Activated naive CD8-positive, alpha-beta T cell treated with anti-CD3 and anti-CD28 coated beads for 36 hours (primary cell): ENCODE measurements at places on chromosomes 11 and 22.

GRCh38 chr11:33396361-33396760, 139.2 kb downstream of the HIPK3 start:
- DNase-seq = no peak

- DNase-seq = no peak
These were observed 127.5 kb upstream of the ANO1 start for GRCh38 chr11:69950621-69951020.

DNA sequence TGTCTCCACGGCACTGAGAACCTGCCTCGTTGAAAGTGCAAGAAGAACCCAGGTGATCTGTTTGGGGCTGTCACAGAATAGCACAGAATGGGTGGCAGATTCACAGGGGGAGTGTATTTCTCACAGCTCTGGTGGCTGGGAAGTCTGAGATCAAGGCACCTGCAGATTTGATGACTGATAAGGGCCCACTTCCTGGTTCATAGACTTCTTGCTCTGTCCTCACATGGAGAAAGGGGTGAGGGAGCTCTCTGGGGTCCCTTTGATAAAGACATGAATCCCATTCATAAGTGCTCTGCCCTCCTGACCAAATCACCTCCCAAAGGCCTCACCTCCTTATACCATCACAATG, 198.5 kb upstream of the SORL1-AS1 start:
- no peak for DNase-seq

- no peak for DNase-seq
These were observed 125.1 kb downstream of the TIMP3 start for GRCh38 chr22:32926600-32926999.

DNA sequence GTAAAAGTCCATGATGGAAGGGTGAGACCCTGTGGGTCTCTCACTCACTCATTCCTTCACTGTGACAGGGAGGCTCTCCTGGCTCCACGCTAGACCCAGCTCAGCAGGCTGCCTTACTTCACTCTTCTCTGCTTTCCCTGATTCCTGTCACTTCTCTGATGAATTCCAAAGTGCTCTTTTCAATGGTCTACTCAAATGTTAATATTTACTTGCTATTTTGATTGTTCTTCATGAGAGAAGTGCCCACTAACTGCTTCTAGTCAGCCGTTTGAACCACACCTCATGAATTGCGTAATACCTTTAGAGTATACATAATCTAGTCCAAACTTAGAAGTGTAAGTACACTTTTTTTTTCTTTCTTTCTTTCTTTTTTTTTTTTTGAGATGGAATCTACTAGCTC, 1350.2 kb upstream of the RAG2 start:
- DNase-seq = no peak

DNA sequence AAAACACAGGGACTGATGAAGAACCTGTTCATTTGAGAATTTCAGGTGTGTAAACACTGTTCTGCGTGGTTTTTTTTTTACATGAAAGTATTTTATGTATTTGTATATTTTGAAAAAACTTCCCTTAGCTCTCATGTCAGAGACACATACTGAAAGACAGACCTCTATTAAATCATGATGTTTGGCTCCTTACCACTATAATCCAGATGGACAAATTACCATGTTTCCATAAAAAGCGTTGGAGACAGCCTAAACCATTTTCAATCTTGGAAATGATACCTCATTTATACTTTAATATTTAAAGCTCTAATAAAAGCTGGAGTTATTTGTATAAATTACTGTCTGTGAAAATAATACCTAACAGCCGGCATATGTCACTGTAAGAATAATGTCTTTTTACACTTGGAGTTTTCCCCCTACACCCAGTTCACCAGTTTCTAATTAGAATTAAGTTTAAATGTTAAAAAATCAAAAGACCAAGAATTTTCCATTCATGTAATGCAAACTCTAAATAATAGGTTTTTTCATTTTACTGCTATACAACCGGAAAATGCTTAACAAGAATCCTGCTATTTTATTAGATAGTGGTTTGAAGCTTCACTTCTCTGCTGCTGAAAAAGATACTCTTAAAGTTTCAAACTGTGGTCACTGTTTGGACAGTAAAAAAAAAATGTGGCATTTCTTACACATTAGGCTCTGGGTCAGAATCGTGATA, 30.8 kb downstream of the APLP2 start:
- no peak for DNase-seq

- DNase-seq = peak; percentile 37
These were observed 198.2 kb downstream of the SWAP70 start for GRCh38 chr11:9861860-9862725.

GRCh38 chr22:37696657-37697537, at the start of gene TRIOBP:
TSS of gene TRIOBP (plus strand) at chr22:37697048. CDS start at chr22:37701366, 4,318 bp downstream.
- DNase-seq = peak; percentile 94

GRCh38 chr22:24996420-24996952, 44.0 kb downstream of the KIAA1671 start:
- DNase-seq = no peak

GRCh38 chr11:6413791-6414201, 5.1 kb downstream of the APBB1 start:
- DNase-seq = peak; percentile 72

DNA sequence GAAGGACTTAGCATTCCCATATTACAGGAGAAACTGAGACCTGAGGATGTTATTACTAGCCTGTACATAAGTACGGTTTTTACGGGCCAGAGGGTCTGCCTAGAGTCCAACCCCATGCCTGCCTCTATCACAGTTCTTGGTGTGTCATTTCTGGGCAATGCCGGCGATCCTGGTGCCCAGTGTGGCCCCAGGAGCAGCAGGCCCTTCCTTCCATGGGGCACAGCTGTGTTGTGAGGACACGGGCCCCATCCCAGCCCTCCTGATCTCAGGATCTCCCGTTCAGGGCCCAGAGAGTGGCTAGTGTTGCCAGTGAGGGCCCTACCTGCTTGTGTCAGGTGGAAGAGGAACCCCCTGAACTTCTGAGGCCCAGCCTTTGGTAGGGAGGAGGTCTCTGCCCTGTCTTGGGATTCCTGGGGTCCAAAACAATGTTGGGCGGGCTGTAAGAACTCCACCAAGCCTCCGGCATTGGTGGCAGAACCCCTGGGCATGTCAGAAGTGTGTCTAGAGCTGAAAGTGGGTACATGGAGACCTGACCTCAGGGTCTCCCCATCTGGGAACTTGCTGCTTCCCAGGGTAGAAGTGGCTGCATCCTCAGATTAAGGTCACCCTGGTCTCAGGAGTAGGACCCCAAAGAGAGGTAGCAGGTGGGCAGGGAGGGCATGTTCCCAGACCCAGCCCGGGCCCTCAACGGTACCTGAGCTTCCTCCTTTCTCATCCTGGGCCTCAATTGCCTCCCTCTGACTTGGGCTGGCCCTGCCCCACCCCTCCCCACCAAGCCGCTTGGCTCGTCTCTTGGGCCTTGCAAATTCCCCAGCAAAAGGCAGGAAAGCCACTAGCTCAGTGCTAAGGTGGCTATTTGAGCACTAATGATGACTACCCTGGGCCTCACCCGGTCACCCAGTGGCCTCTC, 74.6 kb upstream of the KCNQ1OT1 start:
- no peak for DNase-seq

DNA sequence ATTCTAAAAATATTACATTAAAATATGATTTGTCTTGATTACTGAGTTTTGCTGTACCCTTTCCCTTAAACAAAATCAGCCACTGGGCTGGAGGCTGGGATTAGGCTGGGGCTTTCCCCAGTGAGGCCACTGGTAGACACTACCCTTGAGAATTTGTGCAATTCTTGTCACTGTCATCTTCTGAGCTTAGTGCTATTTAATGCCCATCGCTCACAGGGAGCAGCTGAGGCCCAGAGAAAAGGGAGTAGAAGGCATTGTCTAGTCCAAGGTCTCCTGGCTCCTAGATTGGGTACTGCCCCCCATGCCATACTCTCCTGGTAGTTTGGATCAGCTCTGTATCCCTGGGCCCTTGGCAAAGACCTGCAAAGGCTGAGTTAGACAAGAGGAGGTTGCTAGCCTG, 6.7 kb downstream of the CHRM1 start:
- DNase-seq = no peak

GRCh38 chr11:33214767-33215166, 42.4 kb upstream of the HIPK3 start:
- no peak for DNase-seq

- no peak for DNase-seq
These were observed 1327.9 kb downstream of the BRD1 start for GRCh38 chr22:48499456-48500425.

DNA sequence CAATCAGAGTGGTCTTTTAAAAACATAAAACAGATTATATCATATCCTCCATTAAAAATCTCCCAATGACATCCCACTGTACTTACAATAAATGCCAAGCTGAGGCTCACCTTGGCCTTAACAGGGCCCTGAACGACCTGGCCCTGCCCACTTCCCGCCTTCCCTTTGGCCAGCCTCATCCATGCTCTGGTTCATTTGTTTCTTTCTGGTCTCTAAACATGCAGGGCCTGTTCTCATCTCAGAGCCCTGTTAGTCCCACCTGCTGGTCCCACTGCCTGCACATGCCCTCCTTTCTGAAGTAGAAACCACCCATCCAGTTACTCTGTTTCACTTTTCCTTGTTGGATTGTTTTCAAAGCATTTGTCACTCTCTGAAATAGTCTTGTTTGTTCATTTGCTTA, 227.4 kb downstream of the INSC start:
- no peak for DNase-seq

DNA sequence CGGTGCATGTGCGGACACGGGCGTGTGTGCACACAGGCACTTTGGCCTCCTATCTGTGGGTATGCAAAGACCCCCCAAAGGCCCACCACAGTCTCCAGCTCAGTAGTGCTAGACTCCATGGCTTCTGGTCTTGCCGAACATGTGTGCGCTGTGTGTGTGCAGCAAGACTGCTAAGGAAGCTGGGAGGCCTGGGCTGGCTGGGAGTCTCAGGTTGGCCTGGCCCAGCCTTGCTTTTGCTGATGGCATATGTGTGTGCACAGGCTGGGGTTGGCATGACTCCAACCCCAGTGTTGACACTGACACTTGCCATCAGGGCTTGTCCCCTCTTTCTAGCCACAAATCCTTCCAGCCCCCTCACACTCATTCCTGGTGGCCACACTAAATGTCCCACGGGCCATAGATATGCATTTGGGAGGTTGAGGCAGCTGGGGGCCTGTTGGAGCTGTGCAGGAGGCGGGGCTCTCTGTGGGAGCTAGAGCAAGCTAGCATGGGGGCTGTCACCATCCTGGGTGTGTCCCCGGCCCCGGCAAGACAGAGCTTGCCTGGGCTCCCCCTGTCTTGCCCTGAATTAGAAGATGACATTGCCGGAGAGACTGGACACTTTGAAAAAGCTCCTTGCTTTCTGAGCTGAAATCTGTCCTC, 60.9 kb upstream of the NECTIN1 start:
- no peak for DNase-seq

DNA sequence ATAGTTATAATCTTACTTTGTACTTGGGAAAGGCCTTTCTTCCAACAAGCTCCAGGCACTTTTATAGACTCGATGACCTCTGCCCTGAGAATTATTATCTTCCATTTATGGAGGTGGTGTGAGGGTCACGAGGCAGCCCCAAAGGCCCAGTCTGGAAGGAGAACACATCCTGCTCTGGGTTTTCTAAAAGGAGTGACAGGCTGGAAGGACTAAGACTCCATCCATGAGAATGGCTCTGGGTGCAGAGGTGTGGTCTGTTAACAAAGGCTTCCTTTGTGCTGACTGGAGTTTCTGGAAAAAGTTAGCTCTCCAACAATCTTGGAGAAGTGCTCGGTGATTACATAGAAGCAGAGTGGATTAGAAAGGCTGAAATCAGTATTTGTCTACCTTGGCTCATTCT, 74.7 kb upstream of the SESN3 start:
- DNase-seq = no peak
